ENCODE measurements at places on chromosomes 16 and 17. TPM values are rescaled to one million over a fixed set of nuclear protein-coding genes. Genes with fewer than 3 reads are reported as not detected.

DNA sequence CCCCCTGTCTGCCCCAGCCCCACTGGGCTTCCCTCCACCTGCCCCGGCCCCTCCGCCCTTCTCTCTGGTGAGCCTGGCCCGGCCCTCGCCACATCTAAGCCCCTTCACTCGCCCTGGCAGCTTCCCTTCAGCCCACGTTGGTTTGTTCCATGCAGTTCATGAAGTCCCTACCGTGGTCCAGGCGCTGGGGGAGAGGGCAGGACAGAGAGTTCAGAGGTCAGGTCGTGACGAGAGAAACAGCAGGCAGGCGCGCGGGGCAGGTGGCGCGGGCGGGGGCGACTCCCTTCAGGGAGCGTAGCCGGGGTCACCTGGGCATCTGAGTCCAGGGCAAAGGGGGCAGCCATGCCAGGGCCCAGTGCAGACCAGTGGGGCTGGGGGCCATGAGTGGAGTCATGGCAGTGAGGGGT lies 8.9 kb upstream of the TEDC2 start:
- DNase-seq = no peak

Gene APOBR
- total RNA-seq = not detected

Gene PRSS27
- total RNA-seq = 5.0 TPM

DNA sequence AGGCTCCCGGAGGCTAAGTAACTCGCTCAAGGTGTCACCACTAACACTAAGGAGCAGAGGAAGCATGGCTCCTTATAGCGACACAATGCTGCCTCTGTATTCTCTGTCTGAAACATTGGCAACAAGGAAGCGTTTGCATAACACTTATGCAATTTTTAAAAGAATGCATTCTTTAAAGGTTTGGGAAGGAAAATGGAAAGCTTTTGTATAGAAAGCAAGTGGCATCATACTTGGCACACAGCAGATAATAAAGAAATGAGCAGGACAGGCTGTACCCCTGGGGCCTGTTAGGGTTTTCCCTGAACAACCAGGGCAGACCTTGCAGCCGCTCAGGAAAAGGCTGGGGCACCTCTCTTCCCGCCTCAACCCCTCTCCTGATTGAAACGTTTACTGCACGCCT lies 36.9 kb downstream of the PPL start:
- DNase-seq = no peak
